ENCODE measurements at places on chromosomes 13 and 19. TPM values are rescaled to one million over a fixed set of nuclear protein-coding genes. Genes with fewer than 3 reads are reported as not detected.

GRCh38 chr19:2127758-2128157 lies 23.6 kb downstream of the AP3D1 start:
- H3K4me3 ChIP-seq, result no peak overlapping the region
- no peaks in the 10 kb centered on the region for H3K27me3 ChIP-seq
- no peak overlapping the region for H3K27ac ChIP-seq
- peaks cover 11% of the 10 kb centered on the region for H3K36me3 ChIP-seq
- no peak for DNase-seq

GRCh38 chr13:91722267-91722884 lies 324.0 kb downstream of the GPC5 start:
- H3K4me3 ChIP-seq, result no peak overlapping the region
- no peak overlapping the region for H3K27ac ChIP-seq
- H3K4me1 ChIP-seq, result no peaks in the 10 kb centered on the region
- H3K27me3 ChIP-seq, result no peaks in the 10 kb centered on the region

- no peaks in the 10 kb centered on the region for H3K4me1 ChIP-seq
- H3K27ac ChIP-seq, result no peak overlapping the region
- H3K27me3 ChIP-seq, result no peaks in the 10 kb centered on the region
- no peaks in the 10 kb centered on the region for H3K36me3 ChIP-seq
- DNase-seq, result no peak
Measured at GRCh38 chr19:438416-438958, 22.3 kb downstream of the SHC2 start.

Gene SYNGR4
- not detected for total RNA-seq

Gene CHAF1A
- 5.6 TPM for total RNA-seq

Gene MEDAG
- 9.6 TPM for total RNA-seq

Gene CACNG8
- 0.17 TPM for total RNA-seq

Data from psoas muscle (tissue), 8 donors.